ENCODE measurements at places on chromosomes 2 and 18.

DNA sequence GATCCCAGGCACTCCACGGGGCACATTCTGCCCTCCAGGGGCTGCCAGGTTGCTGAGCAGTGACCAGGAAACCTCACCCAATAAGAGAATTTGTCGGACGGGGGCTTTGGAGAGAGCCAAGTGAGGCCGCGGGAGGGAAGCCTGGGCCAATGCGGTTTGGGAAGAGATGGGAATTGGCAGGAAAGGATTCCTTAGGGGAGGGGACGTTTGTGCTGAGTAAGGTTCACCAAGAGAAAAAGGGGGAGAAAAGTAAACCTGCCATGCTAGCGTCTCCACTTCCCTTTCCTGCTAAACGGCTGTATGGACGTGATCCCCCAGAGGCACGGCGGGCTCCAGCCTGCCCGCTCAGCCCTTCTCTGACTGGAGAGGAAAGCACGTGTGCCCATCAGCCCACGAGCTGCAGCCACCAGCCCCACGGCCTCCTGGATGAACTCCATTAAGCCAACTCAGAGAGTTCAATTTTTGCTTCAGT lies 194.4 kb upstream of the ID2 start:
- peak; percentile 49 for DNase-seq

- DNase-seq = no peak
These were observed 125.4 kb downstream of the TPO start for GRCh38 chr2:1538663-1539062.

DNA sequence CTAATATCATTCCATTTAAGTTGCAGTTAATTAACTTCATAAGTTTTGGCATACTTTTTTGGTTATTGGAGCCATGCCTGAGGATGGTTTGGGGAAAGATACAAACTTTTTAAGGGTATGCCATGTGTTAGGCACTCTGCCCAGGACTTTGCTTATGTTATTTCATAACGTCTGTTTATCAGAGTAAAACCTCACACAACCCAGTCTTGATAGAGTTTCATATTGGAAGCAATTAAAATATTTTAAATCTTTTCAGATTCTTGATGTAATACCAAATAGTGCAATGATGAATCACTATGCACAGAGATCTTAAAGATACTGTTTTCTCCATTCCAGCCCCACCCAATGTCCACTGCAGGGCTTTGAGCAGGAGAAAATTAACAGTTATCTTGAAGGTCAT lies 529.1 kb upstream of the HNMT start:
- no peak for DNase-seq

DNA sequence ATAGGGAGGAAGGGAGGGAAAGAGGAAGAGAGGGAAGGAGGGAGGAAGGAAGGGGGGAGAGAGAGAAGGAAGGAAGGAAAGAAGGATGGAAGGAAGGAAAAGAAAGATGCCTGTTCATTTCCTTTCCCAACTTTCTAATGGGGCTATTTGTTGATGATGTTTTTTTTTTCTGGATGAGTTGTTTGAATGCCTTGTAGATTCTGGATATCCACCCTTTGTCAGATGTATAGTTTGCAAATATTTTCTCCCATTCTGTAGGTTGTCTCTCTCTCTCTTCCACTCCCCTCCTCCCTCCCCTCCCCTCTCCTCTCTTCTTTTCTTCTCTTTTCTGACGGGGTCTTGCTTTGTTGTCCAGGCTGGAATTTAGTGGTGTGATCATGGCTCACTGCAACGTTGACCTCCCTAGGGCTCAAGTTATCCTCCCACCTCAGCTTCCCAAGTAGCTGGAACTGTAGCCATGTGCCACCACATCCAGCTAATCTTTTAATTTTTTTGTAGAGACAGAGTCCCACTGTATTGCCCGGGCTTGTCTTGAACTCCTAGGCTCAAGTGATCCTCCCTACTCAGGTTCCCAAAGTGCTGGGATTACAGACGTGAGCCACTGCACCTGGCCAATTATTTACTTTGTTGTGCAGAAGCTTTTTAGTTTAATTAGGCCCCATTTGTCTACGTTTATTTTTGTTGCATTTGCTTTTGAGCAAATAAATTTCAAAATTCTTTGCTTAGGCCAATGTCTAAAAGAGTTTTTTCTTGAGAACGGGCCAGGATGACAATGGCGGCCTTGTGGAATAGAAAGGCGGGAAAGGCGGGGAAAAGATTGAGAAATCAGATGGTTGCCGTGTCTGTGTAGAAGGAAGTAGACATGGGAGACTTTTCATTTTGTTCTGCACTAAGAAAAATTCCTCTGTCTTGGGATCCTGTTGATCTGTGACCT lies 57.3 kb upstream of the FAM117B start:
- DNase-seq = no peak

DNA sequence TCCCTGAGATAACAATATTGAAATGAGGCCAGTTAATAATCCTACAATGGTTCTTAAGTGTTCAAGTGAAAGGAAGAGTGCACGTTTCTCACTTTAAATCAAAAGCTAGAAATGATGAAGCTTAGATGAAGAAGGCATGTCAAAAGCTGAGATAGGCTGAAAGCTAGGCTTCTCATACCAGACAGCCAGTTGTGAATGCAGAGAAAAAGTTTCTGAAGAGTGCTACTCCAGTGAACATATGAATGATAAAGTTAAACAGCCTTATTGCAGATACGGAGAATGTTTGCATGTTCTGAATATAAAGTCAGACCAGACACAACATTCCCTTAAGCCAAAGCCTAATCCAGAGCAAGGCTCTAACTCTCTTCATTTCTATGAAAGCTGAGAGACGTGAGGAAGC lies 51.4 kb downstream of the EML4 start:
- DNase-seq = no peak

DNA sequence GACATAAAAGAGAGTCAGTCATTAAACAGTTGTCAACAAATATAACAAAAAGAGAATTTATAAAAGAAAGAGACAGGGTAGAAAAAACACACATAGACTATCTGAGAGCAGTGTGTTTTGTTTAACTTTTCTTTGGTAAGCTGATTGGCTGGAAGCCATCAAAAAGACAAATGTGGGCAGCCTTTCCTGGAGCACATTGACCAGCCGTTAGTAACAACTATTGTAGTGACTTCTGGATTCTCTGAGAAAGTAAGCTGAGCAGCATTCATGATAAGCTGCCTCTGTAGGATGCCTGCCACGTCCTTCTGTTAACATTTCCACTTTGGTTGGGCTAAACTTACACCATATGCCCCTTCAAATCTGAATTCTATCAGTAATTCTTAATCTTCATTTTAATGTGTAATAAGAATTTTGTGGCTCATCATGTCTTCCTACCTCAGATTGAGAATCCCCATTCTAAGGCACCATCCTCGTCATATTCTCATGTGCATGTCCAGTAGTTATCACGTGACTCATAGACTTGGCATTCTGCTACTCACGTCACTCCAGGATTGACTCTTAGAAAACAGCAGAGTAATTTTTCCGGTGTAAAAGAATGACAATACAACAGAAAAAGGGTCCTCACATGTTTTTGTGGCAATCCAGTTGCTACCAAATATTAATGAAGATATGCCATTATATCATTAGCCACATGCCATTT lies 43.4 kb upstream of the DNAJC10 start:
- DNase-seq = no peak

DNA sequence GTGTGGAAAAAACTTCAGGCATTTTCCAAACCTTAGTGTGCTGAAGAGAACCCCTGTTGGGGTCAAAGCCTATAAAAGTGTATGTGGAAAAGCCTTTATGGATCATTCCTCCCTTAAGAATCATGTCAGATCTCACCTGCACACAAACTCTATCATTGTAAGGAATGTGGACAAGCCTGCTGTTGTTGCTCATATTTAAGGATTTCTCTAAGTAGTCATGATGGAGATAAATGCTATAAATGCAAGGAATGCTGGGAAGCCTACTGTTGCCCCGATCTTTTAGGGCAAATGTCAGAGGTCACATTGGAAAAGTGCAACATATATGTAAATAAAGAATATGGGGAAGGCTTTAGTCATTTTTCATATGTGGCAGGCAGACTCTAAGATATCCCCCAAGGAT lies 129.5 kb downstream of the ICOS start:
- no peak for DNase-seq

DNA sequence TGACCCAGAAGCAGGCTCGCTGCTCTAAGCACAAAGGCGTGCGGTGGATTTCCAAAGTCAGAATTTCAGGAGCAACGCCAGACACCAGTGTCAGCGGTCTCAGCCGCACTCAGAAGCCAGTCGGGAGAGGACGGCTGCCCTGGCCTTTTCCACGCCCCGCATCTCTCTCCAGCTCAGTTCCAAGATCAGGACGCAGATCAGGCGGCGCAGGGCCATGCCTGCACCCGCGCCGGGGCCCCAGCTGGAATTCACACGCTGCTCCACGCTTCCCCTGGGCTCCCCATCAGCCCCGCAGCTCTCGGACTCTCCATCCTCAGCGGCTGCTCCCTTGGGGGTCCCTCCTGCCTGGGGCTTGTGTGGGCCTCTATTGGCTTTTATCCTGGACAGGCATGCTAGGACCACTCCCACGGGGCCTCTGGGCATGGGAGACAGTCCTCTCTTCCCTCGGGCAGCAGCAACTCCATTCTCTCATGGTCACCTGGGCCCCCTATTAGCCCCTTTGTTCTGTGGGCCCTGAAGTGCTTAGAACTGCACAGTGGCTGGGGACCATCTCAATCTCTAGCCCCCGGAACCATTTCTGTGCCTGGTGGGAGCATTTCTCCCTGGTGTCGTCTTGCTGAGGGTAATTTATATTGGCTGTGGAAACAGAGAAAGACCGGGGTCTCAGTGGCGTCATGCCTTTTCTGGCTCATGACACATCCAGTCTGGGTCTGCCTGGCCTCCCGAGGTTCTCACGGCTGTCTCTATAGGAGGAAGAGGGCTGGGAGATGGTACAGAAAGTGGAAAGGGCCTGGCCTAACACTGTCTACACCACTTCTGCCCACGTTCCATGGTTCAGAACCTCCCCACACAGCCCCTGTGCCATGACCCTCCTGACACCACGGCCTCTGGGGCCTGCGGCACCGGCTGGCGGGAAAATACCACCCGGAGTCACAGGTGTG lies 14.9 kb upstream of the TMEM18 start:
- no peak for DNase-seq

GRCh38 chr2:12702168-12703121 lies 14.3 kb upstream of the TRIB2 start:
- peak; percentile 66 for DNase-seq

DNA sequence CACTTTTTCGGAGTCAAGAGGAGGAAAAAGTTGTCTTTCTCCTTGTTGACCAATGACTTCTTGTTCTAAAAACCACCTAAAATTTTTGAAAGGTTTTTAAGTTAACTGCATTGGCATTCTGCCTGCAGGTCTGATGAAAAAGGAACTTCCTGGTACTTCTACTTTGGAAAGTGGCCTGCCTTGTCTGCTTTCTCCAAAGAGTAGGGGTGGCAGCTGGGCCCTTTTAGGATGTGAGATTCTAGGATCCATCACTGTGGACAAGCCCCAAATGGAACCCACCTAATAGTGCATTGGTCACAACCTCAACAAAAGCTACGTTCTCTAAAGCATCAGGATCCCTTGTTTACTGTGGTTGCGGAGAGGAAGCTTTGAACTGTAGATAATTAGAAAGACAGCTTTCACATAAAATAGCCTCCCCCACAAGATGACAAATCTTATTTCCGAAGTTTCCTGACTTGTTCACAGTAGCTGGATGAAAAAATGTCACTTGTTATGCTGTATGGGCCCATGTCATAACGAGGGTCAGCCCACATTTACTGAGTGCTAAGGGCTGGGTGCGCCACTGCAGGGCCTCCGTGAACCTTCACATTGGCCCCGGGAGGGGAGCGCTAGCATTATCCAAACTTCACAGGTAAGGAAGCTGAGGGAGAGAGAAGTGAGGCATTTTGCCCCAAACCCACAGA lies 17.4 kb downstream of the ASPRV1 start:
- DNase-seq = no peak

DNA sequence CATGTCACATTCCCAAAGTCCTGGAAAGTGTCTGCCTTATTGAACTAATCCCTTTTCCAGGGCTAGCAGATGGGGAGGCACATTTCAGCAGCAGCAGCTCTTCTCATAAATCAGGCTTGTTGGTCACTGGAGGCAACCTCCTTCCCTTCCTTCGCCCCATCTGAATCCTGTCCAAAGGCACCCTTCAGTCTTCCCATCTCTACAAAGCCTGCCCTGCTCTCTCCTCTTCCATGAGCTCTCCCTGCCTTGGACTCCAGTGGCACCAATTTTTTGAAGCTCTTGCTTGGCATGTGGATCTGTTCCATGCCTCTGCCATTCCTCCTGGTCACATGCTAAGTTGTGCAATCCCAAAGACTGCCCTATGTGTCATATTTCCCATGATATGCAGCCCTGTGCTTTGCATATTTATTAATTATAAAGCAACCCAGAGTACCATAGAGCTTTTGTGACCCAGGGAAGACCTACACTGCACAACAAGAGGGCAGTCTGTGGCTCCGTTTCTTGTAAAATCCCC lies 70.3 kb downstream of the ANTXR1 start:
- no peak for DNase-seq

GRCh38 chr18:58313491-58314032 lies 269.5 kb downstream of the NEDD4L start:
- no peak for DNase-seq

GRCh38 chr2:230793572-230794359 lies 71.0 kb upstream of the ITM2C start:
- DNase-seq = peak; percentile 38

DNA sequence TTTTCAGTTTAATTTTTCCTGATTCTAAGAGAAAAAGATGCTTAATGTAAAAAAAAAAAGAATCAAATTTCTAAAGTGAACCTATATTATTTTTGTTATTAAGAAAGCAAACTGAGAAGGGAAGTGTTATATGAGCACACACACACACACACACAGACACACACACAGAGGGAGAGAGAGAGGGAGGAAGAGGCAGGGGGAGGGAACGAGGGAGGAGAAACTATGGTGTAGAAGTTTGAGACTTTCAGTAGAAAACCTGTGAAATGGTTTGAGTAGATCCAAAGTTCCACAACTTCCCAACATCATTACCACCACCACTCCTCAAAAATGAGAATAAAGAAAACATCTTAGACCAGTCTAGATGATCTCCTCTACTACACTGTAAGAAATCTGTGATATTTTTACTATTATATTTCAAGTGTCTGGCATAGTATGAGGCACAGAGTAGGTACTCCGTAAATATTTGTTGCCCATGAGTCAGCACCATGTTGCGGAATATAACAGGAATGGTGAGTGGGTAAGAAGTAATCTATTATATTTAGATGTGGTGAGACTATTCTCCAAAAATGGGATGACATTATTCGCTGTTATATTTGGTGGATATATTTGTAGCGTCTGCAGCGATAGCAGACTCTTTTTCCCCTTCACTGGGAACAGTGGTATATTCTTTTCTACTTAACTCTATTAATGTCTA lies 149.4 kb upstream of the DNMT3A start:
- DNase-seq = no peak

DNA sequence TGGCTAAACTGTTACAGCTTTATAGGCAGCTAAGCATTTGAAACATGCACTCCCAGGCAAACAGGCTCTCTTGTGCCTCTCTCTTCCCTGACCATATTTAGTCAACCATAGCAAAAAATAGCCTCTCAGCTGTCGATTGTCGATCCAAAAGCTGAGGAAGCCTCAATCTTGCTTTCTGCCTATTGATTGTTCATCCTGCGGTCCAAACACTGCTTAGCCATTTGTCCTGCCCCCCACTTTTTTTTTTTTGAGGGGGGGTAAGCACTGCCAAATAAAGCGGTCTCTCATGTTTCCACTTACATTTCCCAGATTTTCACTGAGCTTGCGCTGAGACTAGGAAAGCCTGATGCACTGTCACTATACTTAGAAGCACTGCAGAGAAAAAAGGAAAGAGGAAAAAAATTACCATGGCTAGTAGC lies 90.8 kb downstream of the MIB1 start:
- no peak for DNase-seq

GRCh38 chr2:239912171-239912937 lies 112.8 kb downstream of the NDUFA10 start:
- no peak for DNase-seq
